Tibial nerve (tissue), 4 donors: ENCODE measurements at places on chromosomes 13 and 19. TPM values are rescaled to one million over a fixed set of nuclear protein-coding genes. Genes with fewer than 3 reads are reported as not detected.

Gene TNFSF13B
- 2.1 TPM for total RNA-seq

Gene USE1
- 17.4 TPM for total RNA-seq

- H3K4me1 ChIP-seq = no peaks in the 10 kb centered on the region
- H3K27ac ChIP-seq = peak overlapping the region; percentile 89
- peak overlapping the region; percentile 62 for H3K4me3 ChIP-seq
- no peak for DNase-seq
- no peaks in the 10 kb centered on the region for H3K27me3 ChIP-seq
- H3K36me3 ChIP-seq = no peaks in the 10 kb centered on the region
Measured at GRCh38 chr19:20660473-20661140, 764 bp downstream of the ZNF626 start.

Gene ZNF701
- 12.8 TPM for total RNA-seq
